Endothelial cell (in vitro differentiated cells): ENCODE measurements at places on chromosomes 7 and 10.

DNA sequence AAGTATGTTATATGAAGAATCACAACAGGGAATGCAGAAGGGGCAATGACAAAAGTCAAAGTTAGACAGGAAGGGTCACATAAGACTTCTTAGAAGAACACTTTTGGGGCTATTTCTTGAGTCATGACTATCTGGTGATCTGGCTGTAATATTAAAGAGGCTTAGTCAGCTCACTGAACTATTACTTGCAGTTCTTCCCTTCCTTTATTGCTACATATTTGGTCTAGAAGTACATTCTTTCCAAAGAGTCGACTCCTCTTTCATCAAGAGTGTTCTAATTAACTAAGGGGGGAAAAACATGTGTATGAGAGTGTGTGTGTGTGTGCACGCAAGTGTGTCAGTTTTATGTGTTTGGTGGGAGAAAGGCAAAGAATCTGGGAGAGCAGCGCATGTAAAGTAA lies 247.3 kb upstream of the LRRTM3 start:
- DNase-seq, result no peak

DNA sequence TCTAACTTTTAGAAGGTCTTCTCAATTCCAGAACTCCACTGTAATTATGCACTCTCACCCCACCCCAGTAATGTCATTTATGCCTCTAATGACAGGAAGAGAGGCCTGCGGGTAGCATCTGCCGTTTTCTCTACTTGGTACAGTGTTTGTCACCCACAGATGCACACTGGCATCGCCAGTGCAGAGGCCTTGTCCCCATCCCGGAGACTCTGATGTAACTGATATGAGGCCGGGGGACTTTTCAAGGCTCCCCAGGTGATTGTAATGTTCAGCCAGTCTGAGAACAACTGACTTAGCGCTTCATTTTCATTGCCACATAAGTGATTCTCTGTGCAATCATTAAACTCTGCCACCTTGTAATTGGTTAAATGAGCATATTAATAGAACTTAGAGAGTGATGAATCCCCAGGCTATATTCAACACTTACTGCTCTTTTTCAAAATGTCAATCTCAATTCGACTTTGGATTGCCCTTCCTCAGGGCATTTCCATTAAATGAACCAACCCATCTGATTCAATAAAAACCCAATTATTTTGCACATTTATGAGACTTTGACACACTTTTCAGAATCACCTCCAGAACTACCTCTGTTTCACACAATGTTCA lies 113.2 kb downstream of the HERPUD2 start:
- DNase-seq, result no peak

DNA sequence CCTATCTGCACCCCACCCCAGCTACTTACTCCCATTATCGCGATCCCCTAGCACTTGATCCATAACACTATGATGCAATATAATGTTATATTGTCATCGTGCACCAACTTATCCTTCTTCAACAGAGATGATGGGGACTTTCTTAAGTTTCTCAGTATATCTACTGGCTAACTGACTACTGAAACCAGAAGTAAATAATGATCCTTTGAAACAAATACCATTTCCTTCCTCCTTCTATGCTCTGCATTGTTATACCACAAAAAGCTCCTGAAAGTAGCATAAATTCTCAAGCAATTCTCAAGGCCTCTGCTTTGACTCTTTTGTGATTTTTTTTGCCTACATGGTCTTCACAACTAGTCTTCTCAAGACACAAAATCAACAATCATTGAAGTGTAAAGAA lies 68.9 kb downstream of the HTR7 start:
- DNase-seq, result no peak

GRCh38 chr7:41698726-41699125 lies 4.2 kb downstream of the INHBA start:
- DNase-seq, result no peak

DNA sequence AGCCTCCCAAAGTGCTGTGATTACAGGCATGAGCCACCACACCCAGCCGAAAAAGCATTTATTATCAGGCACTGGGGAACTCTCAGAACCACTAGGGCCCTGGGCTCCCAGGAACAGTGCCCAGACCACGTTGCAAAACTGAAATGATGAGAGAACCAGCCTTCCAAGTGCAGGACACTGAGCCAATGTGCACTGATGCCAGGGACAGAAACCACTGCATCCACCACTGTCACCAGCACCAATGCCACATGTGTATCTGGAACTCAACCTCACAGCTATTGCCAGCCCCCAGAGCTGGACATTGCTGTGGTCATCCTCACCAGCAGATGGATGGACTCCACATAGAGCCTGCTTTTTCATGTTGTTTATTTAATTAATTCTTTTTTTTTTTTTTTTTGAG lies 28.2 kb upstream of the TPST1 start:
- no peak for DNase-seq

DNA sequence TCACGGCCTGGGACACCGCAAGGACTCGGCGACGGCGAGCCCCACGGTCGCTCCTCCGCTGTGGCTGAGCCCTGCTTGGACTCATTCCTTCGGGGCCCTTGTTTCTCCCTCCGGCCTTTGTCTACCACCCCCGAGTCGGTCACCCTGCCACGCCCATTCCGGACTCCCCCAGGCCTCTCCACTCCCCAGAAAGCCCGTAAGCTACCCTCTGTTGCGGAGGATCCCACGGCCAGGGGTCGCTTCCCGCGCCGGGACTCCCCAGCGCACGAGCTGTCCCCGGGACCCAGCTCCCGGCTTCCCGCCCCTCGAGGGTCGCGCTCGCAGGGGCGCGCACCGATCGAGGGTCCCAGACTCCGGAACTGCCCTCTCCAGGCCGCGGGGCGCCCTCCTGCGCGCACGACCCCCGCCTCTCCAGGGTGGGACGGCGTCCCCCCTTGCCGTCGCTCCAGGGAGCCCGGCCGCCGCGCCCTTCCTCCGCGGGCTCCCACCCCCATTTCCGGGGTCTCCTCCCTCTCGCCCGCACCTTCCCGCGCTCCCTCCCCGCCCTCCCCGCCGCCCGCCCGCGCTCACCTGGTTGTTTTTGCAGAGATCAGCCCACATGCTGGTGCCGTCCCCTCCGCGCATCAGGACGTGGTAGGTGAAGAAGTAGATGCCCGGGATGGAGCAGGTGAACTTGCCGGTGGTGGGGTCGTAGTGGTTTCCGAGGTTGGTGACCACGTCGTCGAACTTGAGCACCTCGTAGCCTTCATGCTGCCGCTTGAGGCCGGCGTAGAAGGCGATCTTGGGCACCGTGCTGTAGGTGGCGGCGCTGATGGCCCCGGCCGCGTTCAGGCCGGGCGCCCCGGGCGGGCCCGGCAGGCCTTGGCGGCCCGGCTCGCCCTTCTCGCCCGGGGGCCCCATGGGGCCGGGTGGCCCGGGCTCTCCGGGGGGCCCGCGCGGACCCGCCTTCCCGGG lies 1.5 kb downstream of the C1QL3 start:
- DNase-seq, result peak; percentile 13

DNA sequence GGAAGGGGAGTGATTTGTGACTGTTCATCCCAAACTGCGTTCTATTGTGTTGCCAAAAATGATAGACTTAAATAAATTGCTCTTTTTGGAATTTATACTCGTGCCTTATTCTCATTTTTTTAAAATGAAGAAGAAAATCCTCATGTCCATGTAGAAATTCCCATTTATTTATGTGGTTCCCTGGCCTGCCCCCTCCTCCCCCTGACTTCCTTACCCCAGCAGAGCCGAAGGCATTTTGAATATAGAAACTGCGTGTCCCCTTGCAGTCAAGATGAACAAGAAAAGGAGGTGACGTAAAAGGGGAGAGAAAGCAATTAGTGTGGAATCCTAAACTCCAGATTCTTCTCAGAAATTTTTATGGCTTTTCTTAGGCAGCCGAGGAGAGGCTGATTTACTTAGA lies 126.1 kb downstream of the FAM204A start:
- no peak for DNase-seq
